ENCODE measurements at places on chromosomes 4 and X. TPM values are rescaled to one million over a fixed set of nuclear protein-coding genes. Genes with fewer than 3 reads are reported as not detected.

The TBC1D19 gene
- total RNA-seq: 6.9 TPM

The RLIM gene
- 27.9 TPM for total RNA-seq

The FAT4 gene
- total RNA-seq: 0.65 TPM

The CYBB gene
- not detected for total RNA-seq

The MEPE gene
- total RNA-seq: not detected

The FGFBP1 gene
- total RNA-seq: 1,548 TPM

Measured in hair follicular keratinocyte (primary cell).